ENCODE measurements at places on chromosomes 7 and 10. TPM values are rescaled to one million over a fixed set of nuclear protein-coding genes. Genes with fewer than 3 reads are reported as not detected.

DNA sequence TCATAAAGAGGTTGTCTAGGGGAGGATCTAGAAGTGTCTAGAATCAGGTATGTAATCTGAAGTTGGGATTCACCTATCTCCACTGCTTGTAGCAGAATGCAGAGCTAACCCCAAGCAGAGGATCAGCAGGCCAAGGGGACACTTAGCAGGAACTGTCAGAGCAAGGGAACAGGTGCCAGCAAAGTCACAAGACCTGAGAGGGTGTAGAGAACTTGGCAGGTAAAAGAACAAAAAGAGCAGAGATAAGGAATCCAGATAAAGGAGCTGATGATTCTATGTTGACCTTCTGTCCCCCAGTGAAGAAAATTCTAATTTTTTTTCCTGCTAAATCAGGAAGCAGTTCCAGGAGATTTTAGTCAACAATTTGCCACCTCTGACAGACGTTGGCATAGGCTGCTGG is 91.4 kb upstream of the CCDC71L start:
- H3K4me3 ChIP-seq = no peak overlapping the region
- no peaks in the 10 kb centered on the region for H3K27me3 ChIP-seq
- no peaks in the 10 kb centered on the region for H3K4me1 ChIP-seq
- no peaks in the 10 kb centered on the region for H3K36me3 ChIP-seq
- no peak overlapping the region for H3K27ac ChIP-seq

DNA sequence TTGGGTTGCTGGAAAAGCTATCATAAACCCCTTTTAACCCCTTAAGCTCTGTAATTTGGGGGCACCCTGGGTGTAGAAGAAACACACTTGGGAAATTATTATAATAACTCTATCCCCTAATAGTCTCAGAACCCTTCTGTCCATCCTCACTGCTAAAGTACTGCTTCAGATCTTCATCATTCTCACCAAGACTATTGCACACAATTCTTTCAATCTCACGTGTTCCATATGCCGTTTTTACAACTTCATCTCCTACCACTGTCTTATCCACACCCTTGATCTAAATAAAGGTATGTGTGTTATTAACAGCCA is 15.8 kb downstream of the ANKRD22 start:
- no peaks in the 10 kb centered on the region for H3K27me3 ChIP-seq
- H3K27ac ChIP-seq = no peak overlapping the region
- no peak overlapping the region for H3K4me3 ChIP-seq

DNA sequence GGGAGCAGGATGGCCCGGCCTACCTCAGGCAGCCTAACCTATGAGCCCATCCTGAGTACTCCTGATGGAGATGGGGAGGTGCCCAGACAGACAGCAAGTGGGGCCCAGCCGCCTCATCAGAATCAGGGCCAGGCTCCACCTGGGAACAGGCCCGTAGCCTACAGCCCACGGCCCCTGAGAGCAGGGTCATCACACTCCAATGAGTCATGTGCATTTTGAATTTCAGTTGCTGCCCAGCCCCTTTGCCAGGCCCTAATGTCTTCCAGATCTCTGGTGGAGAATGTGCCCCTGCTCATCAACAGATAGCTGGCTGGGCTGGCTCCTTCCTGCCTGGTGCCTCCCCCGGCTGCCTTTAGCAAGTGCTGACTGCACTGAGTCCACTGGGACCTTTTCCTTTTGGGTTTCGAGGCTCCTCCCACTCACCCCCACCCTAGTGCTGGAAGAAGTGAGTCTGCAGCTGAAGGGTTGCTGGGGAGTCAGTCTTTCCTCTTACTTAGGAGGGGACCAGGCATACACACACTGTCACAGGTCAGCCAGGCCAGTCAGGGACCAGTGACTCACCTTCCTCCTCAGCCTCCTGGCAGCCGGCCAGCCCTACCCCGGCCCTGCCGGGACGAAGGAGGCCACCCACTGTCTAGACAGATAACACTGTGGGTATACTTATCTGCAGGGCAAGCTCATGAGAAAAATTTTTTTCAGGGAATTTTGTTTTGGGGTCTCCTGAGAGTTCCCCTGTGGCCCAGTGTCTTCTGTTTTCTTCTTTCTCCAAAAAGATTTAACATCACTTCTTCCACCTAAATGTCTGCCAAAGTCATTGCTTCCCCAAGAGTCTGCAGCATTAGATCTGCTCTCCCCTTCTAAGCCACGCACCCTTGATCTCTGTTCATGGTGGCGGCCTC is 9.1 kb upstream of the ASIC3 start:
- no peaks in the 10 kb centered on the region for H3K27me3 ChIP-seq
- H3K4me3 ChIP-seq = no peak overlapping the region
- peaks cover 18% of the 10 kb centered on the region for H3K36me3 ChIP-seq
- peaks cover 19% of the 10 kb centered on the region for H3K4me1 ChIP-seq
- peak overlapping the region; percentile 62 for H3K27ac ChIP-seq

GRCh38 chr10:8095959-8096358 is 41.5 kb downstream of the GATA3 start:
- no peaks in the 10 kb centered on the region for H3K4me1 ChIP-seq
- H3K27me3 ChIP-seq = peaks cover 3% of the 10 kb centered on the region
- H3K36me3 ChIP-seq = no peaks in the 10 kb centered on the region
- H3K4me3 ChIP-seq = no peak overlapping the region

- H3K4me1 ChIP-seq = no peaks in the 10 kb centered on the region
- no peak for DNase-seq
- H3K36me3 ChIP-seq = no peaks in the 10 kb centered on the region
- no peaks in the 10 kb centered on the region for H3K27me3 ChIP-seq
Observed at GRCh38 chr7:117110480-117111315, 157.4 kb downstream of the ST7 start.

DNA sequence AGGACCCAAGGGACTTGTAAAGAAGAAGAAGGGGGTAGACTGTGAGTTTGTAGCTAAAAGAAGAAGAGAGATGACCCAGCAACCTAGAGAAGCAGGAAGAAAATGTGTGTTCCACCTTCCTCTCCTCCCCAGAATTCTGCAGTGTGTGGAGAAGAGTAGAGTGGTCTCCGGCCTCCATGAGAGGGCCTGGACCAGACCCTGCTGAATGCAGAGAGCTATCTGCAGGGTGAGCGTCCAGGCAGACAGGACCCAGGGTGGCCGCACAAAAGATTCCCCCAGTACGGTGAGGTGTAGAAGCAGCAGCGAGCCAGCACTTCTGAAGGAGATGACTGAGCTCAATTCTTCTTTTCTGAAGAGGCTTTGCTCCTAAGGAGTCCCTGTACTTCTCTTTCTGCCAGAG is 239.7 kb upstream of the ANKRD30A start:
- H3K27me3 ChIP-seq = no peaks in the 10 kb centered on the region
- no peak for DNase-seq
- H3K27ac ChIP-seq = no peak overlapping the region
- H3K36me3 ChIP-seq = no peaks in the 10 kb centered on the region

DNA sequence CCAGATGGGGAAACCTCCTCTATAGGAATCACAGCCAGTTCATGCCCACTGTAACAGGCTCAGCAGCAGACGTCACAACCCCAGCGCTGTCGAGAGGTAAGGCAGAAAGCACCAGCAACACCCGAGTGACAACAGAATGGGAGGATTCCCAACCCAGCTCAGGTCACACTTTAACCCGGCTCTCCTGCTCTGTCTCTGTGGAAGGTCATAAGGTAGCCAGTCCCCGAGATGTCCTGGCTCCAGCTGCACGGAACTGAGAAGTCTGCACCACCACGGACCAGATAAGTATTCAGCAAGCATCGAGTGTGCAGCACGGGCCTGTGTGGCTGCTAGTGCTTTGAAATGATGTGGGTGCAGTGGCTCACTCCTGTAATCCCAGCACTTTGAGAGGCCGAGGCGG is 236.7 kb upstream of the TCERG1L start:
- no peaks in the 10 kb centered on the region for H3K4me1 ChIP-seq
- no peak overlapping the region for H3K27ac ChIP-seq
- no peak overlapping the region for H3K4me3 ChIP-seq
- no peak for DNase-seq
- H3K27me3 ChIP-seq = peaks cover 40% of the 10 kb centered on the region

DNA sequence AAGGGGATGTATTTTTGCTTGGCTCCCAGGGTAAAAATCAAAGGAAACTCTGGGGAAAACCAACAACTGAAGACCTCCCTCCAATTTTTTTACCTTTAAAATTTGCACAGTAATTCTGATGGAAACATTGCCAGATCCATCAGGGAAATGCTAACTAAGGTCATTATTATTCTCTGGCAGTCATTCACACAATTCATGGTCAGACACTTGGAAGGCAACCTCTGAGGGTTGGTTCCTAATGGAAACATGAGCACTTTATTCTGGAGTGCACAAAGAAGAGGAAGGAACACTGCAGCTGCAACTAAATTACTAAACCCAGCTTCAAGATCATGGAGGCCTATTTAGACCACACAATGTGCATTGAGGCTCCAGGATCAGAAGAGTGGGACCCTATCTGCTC is 34.2 kb downstream of the SRI start:
- H3K4me1 ChIP-seq = no peaks in the 10 kb centered on the region
- no peaks in the 10 kb centered on the region for H3K27me3 ChIP-seq
- no peaks in the 10 kb centered on the region for H3K36me3 ChIP-seq
- no peak overlapping the region for H3K4me3 ChIP-seq
- no peak for DNase-seq
- H3K27ac ChIP-seq = no peak overlapping the region

The NPC1L1 gene
- 0.19 TPM for total RNA-seq

The EGR2 gene
- total RNA-seq = under 0.01 TPM

The GPR141 gene
- total RNA-seq = not detected

The KLF14 gene
- not detected for total RNA-seq

The PRF1 gene
- 0.26 TPM for total RNA-seq

The DPYSL4 gene
- 0.95 TPM for total RNA-seq

The SYT15 gene
- total RNA-seq = 0.31 TPM

The SND1 gene
- total RNA-seq = 91.9 TPM

The ANK3 gene
- 25.2 TPM for total RNA-seq
